Spinal cord (tissue), 10 donors: ENCODE measurements at places on chromosomes 3 and 15. TPM values are rescaled to one million over a fixed set of nuclear protein-coding genes. Genes with fewer than 3 reads are reported as not detected.
A peak's percentile ranks its signal among the peaks of the same experiment; 100 is the strongest.

GRCh38 chr3:31004025-31004678 is 109.7 kb upstream of the GADL1 start:
- no peak for DNase-seq

DNA sequence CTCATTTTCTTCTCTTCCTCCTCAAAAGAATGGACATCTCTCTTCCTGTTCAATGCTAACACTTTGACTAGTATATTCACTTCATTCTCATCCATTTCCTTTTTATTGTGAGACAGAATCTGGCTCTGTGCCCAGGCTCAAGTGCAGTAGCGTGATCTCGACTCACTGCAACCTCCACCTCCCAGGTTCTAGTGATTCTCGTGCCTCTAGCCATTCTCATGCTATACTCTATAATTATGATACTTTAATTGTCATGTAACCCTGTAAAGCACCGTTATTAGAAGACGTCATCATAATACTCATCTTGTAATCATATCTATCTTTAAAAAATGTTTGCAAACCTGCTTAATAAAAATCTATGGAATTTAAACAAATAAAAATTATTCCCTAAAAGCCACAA is 107.0 kb downstream of the SHOX2 start:
- no peak for DNase-seq

GRCh38 chr3:138070006-138070405 is 45.4 kb downstream of the DZIP1L start:
- no peak for DNase-seq

GRCh38 chr15:44718180-44718926 is 7.0 kb downstream of the B2M start:
- no peak for DNase-seq

GRCh38 chr15:59456114-59456513 is 18.1 kb downstream of the FAM81A start:
- no peak for DNase-seq

DNA sequence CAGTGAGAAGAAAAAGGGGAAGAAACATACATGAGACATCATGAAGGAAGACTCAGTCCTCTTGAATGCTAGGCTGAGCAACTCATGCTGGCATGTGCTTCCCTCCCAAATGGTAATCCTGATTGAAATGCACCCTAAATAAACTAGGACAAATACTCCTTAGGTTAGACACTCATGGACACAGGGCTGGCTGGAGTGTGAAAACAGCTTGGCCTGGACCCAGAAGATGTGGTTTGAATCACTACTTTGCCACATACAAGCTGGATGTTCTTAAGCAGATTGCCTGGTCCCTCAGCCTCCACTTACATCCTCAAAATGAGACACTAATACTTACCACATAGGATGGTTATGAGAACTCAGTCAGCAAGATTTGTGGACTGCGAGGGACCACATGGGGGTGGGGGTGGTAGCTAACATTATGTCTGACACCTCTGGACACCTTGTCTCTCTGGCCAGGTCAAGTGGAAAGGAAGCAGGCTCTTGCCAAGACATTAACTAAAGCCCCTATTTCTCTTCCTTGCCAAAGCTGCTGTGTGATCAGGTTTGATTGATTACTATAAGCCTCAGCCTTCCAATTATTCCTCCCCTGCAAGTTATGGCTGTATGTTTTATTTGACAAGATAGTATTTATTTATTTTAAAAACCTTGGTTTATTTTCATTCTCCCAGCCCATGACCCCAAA is 138.9 kb upstream of the SLC7A14 start:
- no peak for DNase-seq

DNA sequence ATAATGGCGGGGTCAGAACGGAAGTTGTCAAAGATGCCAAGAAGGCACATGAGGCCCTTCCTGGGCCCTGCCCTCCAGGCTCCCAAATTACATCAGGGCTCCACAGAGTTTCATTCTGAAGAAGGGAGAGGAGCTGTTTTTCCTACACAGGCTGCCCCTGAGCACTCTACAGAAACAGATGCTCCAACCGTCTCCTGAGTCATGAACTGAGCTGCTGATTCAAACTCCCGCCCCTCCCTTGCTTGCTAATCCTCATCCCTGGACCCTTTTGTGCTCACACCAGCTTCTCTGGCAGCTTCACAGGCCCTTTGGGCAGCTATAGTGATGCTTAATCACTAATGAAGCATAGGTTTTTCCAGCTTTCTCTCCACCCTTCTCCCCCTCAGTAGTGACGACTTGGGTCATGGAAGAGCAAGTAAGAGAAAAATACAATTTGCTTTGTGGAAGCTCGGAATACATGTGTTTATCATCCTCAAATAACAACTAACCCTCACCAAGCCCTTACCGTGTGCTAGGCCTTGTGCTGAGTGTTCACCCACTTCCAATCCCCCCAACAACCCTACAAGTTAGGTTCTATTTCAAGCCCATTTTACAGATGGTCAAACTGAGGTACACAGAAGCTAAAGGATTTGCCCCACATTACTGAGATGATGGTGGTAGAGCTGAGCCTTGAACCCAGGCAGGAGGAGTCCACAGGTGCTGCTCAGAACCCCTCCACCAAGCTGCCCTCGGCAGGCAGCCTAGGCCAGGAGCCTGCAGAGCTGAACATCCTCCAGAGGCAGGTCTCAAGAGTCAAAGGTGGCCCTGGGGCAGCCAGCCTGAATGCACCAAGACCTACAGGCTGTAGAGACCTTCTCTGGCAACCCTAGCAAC is 21.9 kb downstream of the MEGF11 start:
- DNase-seq: no peak

DNA sequence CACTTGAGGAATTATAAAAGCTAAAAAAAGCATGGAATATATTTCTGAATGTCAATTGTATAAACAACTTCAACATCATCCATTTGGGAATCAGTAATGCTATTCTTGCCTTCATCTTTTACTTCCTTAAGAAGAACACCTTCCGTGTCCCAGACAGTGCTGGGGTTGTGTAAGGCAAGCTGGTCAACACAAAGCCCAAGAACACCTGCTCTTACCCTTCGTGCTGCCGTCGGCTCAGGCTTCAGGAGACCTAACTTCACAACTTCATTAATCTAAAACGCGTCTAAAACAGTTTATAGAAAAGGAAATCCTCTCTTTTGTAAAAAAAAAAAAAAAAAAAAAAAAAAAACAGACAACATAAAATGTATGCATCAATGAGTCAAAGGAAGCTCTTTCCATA is 81.3 kb downstream of the ABI3BP start:
- DNase-seq: no peak

DNA sequence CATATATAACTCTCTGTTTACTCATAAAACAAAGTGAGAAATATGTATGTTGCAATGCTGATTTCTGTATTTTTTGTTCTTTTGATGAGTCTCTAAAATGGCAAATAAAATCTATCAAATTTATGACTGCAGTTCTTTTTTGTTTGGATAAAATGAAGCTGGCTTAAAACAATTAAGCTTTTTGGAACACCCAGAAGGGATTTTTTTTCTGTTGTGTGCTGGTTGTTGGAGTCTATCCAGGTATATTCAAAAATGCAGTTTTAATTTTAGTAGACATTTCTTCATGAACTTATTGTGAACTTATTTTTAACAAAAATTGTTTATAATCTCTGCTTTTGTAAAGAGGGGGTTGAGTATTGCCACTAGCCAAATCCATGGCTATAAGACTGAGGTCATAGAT is 405.5 kb downstream of the RAP2B start:
- DNase-seq: no peak

DNA sequence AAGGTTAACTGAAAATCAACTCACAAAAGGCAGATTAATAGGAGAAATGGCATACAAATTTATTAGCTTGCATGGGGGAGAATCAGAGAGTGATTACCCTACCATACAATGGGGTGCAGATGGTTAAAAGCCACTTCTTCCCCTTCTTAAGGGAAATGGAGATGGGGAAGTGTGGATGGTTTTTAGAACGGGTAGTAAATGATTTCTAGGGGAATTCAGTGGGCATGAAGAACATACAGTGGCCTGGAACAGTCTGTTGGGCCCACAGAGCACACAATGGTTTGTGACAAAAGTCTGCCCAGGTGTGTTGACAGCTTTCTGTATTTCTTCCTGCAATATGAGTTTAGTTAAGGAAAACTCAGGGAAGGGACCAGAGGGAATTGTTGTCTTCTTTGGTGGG is 61.0 kb downstream of the C3orf80 start:
- DNase-seq: no peak

DNA sequence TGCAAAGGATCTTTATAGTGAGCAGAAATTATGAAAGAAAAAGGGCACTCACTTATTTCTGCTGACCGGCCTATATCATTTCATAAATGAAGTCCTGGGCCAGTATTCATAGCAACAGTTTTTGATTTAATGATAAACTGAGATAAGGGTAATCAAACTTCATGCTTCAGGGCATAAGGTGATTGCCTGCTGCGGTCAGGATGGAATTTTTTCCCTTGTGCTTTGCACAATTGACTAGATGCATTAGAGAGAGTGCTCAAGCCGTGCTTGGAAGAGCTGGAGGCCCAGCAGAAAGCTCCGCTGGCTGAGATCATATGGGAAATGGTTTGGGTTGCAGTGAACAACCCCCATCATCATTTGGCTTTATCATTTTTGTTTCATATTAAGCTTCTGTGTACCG is 10.4 kb downstream of the SEMA6D start:
- DNase-seq: peak; percentile 67

DNA sequence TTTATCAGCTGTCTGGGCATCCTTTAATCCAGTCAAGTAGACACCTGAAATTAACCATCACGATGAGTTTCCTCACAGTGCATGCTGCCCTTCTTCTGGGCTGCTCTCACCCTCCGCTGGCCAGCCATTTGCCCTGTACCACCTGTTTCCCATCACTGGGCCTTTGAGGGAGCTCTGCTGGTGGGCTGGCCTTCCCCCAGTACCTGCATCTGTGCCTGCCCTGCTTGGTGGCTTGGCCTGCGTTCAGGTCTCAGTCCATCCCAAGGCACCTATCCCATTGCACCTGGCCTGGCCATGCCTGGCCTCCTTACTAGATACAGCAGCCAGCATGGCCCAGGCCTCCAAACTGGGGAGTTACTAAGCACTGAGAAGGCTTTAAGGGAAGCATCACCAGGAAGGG is 413.2 kb downstream of the NTRK3 start:
- no peak for DNase-seq

DNA sequence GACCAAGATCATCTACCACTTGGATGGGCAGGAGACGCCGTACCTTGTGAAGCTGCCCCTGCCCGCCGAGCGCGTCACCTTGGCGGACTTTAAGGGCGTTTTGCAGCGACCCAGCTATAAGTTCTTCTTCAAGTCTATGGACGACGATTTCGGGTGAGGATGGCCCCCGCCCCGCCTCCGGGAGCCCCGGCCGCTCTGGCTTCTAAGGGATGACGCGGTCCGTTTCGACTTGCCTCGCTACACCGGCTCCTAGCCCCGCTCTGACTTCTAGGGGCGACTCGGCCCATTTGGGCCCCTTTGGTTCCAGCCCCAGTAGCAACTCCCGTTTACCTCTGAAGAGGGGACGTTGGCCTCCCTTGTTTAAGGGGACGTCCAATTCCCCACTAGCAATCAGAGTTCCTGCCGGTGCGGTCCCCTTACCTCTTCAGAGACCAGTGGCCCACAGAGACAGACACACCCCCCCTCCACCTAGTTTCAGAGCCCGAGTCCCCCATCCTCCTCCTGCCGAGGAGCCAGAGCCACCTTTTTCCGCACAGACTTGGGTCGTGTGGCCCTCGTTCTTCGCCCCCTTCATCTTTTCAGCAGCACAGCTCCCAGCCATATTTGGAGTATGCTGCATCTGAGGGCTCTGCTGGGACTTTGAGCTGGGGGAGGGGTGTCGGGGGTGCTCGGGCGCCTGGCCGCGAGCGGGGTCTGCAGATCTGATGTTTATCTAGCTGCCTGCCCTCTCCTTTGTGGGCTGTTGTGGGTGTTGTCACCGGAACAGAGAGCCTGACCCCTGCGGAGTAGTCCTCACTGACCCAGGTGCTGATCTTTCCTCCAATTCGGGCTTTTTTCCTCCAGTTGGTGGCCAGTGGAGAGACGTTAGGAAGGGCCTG is 706 bp downstream of the DVL3 start:
- no peak for DNase-seq

DNA sequence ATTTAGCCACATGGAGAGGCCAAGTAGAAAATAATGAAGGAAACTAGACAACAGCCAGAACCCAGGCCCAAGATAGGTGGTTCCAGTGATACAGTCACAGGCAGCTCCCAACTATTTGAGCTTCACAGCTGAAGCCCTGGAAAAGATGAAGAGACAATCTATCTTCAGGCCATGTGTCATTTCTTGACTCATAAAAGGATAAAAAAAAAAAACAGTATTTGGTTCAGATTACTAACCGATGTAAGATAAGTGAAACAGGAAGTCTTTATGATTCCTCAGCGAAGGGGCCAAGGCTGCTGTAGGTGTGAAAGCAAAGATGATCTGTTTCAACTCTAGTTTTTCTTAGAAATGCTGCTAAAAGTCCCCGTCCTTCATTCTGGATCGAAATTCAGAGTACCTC is 394.6 kb downstream of the ZNF385D start:
- no peak for DNase-seq

GRCh38 chr15:49737127-49737526 is 116.3 kb downstream of the DTWD1 start:
- DNase-seq: no peak

GRCh38 chr3:14324224-14324944 is 78.0 kb upstream of the SLC6A6 start:
- DNase-seq: no peak

- DNase-seq: no peak
Measured at GRCh38 chr3:164393171-164393570, 685.1 kb downstream of the SI start.

GRCh38 chr3:10353160-10353559 is 32.2 kb upstream of the SEC13 start:
- DNase-seq: no peak

DNA sequence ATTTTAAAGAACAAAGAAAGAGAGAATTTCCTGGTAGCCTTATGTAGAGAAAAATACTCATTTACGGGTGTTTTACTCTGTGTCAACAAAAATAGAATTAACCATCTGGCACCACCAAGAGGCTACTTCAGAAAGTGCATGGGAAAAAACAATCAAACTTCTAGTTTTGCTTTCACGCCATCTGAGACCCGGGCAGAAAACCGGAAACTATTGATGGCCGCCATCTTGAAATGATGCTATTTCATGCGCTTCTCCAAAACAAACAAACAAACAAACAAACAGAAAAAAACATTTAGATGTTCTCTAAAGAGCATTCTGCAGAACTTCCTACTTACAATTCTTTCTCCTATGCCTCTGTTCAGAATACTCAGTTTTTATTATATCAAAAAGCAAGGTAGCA is 49.4 kb upstream of the SYNPR start:
- DNase-seq: peak; percentile 46

- no peak for DNase-seq
Measured at GRCh38 chr15:94370936-94371285, 139.6 kb downstream of the MCTP2 start.

DNA sequence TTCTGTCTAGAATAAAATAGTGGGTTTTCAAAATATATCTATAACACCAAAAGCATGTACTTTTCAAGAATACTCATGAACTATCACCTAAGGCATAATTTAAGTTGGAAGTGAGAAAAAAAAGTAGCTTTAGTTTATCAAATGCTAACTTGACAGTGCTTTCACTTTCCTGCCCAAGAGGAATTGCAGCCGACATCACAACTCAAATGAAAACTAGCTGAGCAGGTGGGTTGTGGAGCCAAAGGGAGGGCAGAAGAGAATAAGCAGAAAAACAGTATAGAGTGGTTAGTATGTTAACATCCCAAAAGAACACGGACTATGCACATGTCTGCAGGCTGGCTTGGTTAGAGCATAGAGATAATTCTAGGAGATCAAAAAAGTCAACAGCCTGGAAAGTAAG is 120.9 kb downstream of the NEDD4 start:
- DNase-seq: no peak

Gene DAPK2
- 4.0 TPM for total RNA-seq

Gene CEMIP
- total RNA-seq: 257 TPM

Gene PPP1R14D
- total RNA-seq: not detected

Gene ECE2
- 12.5 TPM for total RNA-seq

Gene IGF2BP2
- total RNA-seq: 33.0 TPM

Gene PLSCR2
- total RNA-seq: not detected

Gene GAP43
- 144 TPM for total RNA-seq
